ENCODE measurements at places on chromosomes 3 and 15.

- DNase-seq, result no peak
Measured at GRCh38 chr3:183108001-183108449, 8.7 kb upstream of the MCCC1 start.

GRCh38 chr15:62428851-62429598 lies 263.9 kb upstream of the C2CD4B start:
- DNase-seq, result no peak

GRCh38 chr3:30675006-30675405 lies 68.6 kb downstream of the TGFBR2 start:
- no peak for DNase-seq

GRCh38 chr3:123194552-123194951 lies 7.2 kb upstream of the SEC22A start:
- DNase-seq, result no peak

- no peak for DNase-seq
Measured at GRCh38 chr3:20056725-20057611, 16.7 kb downstream of the KAT2B start.

- no peak for DNase-seq
Measured at GRCh38 chr3:27312044-27312668, 57.0 kb downstream of the NEK10 start.

DNA sequence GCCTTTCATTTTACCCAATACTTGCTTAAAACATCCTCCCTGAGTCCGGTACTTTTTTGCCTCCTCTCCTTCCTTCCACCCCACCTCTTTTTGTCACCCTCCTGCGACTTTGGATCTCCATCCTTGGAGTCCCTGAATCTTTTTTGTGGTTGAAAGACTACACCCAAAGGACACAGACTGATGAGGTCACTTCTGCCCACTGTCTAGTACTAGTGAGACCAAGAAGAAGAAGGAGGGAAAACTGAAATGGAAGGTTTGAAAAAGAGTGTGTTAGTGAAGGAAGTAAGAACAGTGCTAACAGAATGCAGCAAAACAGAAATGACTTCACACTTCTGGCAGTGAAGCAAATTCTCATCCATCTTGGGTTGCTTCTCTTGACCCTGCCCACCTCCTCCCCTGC lies 6.6 kb downstream of the B3GNT5 start:
- no peak for DNase-seq

DNA sequence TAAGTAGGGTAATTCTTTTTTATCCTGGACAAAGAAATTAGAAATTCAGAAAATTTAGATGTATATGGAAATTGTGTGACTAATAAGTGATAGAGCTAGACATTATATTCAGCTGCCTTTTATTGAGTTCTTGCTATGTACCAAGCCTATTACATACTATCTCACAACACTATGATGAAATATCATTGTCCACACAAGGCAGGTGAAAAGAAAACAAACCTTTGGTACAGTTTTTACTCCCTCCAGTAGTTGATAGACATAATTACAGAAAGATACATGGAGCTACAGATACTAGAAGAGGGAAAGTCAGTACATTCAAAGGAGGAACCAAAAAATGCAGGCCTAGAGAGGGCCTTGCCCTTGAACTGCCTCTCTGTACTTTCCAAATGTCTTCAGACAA lies 4.8 kb downstream of the IQCH start:
- no peak for DNase-seq

DNA sequence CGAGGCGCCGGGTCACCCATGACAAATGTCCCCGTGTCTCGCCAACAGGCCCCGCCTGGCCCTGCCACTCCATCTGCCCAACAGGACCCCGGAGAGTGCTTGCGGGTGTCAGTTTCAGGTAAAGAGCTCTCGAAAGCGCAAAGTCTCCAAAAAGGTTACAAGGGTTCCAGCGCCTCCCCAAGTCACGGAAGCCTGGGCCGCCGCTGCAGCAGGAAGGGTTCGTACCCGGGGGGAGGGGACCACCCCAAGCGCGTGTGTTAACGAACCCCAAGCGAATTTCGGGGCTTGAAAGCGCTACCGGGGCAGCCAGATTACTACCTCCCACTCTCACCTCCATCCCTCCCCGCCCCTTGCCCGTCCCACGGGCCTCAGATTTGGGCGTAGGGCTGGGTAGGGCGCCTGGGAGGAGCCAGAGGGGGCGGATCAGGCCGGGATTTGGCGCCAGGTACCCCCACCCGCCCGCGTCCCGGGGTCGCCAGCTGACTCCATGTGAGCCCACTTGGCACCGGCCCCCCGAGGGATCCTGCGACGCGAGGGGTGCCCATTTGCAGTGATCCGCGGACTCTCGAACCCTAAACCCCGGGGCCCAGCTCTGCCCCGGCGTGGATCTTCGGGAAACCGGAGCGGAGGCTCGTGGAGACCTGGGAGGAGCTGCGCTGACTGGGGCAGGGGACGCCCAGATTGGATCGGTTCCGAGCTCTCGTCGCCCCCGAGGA lies 85.9 kb downstream of the NR2F2 start:
- no peak for DNase-seq

- peak; percentile 55 for DNase-seq
Measured at GRCh38 chr15:94412979-94413746, 181.8 kb downstream of the MCTP2 start.

GRCh38 chr3:157067114-157067513 lies 92.8 kb downstream of the CCNL1 start:
- DNase-seq, result no peak

DNA sequence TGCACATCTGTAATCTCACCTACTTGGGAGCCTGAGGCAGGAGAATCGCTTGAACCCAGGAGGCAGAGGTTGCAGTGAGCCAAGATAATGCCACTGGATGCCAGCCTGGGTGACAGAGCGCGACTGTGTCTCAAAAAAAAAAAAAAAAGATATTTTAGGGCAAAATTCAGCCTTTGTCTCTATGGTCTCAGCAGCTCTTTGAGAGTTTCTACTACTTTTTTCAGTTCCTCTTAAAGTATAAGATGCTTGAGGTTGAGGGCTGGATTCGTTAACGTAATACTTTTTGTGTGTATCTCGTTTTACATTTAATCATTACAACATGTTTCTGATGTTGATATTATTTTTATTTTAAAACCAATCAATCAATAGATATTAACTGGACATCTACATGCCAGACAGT lies 381.2 kb upstream of the TBL1XR1 start:
- DNase-seq, result no peak

- no peak for DNase-seq
Measured at GRCh38 chr3:180548050-180548449, 53.9 kb upstream of the TTC14 start.

GRCh38 chr3:52122491-52122890 lies 31.7 kb downstream of the POC1A start:
- no peak for DNase-seq

DNA sequence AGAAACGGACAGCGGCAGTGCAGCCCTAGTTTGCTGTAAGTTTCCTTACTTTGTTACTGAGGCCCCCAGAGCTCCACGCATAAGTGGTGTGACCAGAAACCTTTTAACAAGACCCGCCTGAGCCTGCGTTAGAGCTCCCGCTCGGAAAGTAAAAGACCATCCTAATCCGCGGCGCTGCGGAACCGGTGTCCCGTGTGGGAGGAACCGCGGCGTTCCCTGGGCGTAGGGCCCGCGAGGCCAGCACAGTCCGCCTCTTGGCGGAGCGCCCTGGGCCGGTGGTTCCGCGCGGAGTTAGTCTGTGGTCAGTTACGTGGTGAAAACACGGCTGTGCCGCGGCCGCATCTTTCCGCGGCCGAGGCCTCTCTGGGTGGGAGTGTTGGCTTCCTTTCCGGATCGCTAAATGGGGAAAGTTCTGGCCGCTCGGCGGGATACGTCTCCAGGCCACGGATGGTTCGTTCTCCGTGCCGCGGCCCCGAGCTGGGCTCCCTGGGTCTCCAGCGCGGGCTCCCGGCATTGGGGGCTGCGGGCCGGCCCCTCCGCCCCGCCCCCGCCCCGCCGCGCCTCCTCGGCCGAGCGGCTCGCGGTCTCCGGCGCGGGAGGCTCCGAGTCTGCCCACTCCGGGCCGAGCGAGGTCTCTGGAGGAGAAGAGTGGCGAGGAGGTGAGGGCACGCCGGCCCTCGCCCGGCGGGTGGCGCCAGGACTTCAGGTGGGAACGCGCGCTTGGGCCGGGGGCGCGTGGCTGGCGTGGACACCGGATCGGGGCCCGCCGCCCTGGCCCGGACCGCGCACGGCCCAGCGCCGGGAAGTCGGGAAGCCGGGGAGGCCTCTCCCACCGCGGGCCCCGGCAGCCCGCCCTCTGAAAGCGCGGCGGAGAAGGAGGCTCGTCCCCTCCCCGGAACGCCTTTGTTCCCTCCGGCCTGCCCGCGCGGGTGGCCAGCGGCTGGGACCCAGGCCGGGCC lies 754 bp downstream of the B3GNT5 start:
- no peak for DNase-seq

DNA sequence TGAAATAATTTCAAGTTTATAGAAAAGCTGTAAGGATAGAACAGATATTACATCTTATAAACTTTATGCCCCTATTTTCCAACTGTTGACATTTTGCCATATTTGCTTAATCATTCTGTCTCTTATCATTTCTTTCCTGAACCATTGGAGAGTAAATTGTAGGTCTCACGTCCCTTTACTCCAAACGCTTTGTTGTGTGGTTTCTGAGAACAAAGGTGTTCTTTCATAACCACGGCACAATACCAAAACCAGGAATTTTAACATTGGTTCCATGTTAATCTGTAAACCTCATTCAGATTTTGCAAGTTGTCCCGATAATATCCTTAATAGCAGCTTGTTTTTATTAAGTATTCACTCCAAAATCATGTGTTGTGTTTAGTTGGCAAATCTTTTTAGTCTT lies 134.8 kb downstream of the AKAP13 start:
- DNase-seq, result no peak

- no peak for DNase-seq
Measured at GRCh38 chr15:68981941-68982340, 32.6 kb upstream of the NOX5 start.

DNA sequence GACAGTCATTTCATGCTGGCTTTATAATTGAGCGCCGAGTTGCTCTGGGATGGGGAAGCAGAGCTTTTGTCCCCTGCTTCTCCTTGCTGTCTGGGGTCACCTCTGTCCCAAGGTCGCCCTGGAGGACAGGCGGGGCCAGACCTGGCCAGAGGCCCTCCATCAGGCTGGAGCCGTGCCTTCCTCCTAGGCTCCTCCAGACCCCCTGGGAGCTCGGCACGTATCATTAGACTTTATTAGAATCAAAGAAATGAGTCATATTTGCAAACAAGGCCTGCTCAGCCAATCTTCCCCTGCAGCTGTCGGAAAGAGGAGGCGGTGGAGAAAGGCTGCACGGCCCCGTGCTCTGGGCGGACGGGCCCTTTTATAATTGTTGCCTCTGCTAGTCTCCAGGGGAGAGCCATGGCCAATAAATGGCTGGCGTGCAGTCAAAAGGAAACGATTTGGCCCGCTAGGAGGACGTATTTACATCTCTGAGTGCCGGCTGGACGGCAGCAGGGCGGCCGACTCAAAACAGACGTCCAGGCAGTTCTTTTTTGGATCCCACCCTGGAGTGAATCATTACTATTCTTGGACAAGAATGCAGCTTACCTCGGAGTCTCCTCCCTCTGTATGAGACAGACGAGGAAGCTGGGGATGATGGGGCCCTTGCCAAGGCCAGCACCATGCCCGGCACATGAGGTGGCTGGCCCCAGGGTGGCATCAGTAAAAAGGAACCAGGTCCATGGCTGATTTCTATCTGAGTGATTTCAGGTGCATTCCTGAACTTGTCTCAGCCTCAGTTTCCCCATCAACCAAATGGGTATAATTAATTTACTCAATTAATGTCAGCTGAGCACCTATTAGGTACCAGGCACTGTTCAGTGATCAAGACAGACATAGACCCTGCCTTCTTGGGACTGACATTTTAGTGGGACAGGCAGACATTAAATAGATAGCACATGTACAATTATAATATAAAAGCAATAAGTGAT lies 50.6 kb downstream of the SLC6A6 start:
- peak; percentile 84 for DNase-seq

GRCh38 chr3:32794487-32795308 lies 23.1 kb upstream of the TRIM71 start:
- no peak for DNase-seq

DNA sequence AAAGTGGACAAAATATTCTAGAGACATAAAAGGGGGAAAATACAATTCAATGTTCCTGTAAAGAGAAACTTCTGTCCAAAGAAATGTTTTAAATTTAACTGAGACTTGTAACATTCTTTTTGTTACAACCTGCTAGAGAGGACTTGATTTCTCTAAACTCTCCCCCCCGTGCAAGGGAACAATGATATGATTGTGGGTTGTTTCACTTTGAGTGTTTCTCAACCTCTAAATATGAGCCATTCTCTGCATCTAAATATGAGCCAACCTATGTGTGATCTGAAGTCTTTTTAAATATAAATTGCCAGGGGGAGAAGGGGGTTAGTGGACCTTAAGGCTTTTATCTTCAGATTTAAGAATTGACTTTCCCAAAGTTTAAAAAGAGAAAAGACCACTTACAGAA lies 14.6 kb downstream of the ZNF860 start:
- no peak for DNase-seq

GRCh38 chr15:87829332-87830050 lies 427.0 kb downstream of the NTRK3 start:
- DNase-seq, result no peak

- DNase-seq, result peak; percentile 7
Measured at GRCh38 chr3:69739204-69740102, at the start of gene MITF. TSS of gene MITF (plus strand) at chr3:69739464. CDS start at chr3:69739598, 134 bp downstream.

DNA sequence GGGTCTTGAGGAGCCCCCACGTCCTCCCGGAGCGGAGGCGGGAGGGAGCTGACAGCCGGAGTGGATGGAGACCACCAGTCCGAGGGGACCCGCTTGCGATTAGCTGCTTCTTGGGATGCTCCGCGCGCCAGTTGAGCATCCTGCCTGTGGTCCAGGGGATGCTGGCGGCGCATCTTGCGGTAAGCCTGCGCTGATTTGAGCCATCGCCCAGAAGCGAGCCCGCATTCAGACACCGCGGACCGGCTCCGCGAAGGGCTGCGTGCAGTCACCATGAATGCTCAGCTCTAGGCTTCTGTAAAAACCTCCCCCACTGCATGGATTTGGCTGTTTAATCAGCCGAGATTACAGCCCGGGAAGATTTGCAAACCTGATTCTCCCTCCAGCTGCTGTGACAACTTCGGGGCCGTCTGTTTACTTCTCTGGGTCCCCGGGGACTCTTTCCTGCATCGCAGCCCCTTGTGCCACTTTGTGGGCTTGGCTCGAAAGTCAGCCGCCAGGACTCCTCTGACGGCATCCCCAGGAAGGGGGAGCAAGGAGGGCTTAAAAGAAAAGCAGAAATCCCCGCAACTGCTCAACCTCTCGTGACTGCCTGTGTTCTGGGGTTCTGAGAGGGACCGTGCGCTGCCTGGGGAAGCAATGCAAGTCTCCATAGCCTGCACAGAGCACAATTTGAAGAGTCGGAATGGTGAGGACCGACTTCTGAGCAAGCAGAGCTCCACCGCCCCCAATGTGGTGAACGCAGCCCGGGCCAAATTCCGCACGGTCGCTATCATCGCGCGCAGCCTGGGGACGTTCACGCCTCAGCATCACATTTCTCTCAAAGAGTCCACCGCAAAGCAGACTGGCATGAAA lies 171.1 kb downstream of the KCNAB1 start:
- no peak for DNase-seq

- DNase-seq, result no peak
Measured at GRCh38 chr15:85374831-85375230, 5.6 kb upstream of the AKAP13 start.
